CD4-positive, alpha-beta T cell treated with Interleukin-21 for 1 hour (primary cell): ENCODE measurements at places on chromosomes 5 and 9.

- DNase-seq, result no peak
Measured at GRCh38 chr9:108727580-108728111, 128.1 kb downstream of the ACTL7B start.

DNA sequence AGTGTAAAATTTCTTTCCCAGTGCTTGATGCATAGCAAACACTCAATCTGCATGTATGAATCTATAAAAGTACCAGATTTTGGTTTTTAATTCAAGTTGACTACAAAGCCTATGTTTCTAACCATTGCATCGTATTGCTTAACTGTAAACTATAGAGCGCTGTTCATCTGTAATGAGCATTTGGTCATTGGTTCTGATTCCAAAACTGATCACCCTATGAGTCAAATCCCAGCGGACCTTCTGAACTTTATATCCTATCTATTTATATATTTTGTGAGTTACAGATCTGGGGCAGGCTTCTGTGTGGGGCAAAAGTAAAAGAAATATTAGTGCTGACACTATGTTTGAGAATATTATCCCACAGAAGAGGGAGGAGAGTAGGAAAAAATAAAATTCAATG, 305.7 kb upstream of the TNC start:
- no peak for DNase-seq

- DNase-seq, result no peak
Measured at GRCh38 chr9:82797534-82797933, 265.4 kb downstream of the RASEF start.

DNA sequence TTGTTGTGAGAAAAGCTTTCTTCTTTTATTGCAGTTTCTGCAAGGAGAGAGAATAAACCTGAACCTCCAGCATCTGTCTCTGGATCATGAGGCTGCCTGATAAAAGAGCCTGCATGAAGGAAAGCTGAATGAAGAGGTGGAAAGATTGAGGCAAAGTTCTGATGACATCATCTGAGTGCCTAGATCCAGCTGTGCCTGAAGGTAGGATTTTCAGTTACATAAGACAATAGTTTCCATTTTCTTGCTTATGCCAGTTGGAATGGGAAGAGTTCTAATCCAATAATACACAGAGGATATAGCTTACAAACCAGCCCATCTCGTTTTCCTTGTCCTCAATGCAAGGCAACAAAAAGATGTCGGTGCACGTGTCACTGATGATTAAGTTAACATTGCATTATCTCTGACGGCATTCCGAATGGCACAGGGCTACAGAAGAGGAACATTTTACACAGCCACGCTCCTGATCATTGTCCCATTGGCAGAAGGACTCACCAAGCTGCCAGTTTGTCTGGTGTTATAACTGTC, 105.5 kb upstream of the ERCC6L2 start:
- DNase-seq, result no peak

GRCh38 chr5:9387879-9388278, 158.0 kb downstream of the SEMA5A start:
- DNase-seq, result no peak

- DNase-seq, result no peak
Measured at GRCh38 chr9:4262735-4263141, 37.1 kb downstream of the GLIS3 start.

GRCh38 chr9:121691890-121692289, 40.5 kb downstream of the DAB2IP start:
- no peak for DNase-seq

DNA sequence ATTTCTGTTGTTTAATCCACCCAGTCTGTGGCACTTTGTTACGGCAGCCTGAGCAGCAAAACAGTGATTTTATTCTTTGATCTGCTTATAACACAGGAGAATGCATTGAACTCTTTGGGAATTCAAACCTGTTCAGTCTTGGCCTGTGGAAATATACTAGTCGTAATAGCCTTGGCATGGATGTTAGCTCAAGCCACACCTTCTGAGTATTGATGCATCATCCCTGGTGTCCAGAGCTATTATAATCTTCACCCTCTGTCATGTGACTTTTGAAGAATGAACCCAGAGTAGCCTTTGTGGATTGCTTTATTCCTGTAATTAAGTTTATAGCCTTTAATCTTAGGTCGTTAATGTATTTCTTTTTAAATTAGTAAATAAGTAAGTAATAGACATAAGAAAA, 50.8 kb upstream of the TEX48 start:
- no peak for DNase-seq

DNA sequence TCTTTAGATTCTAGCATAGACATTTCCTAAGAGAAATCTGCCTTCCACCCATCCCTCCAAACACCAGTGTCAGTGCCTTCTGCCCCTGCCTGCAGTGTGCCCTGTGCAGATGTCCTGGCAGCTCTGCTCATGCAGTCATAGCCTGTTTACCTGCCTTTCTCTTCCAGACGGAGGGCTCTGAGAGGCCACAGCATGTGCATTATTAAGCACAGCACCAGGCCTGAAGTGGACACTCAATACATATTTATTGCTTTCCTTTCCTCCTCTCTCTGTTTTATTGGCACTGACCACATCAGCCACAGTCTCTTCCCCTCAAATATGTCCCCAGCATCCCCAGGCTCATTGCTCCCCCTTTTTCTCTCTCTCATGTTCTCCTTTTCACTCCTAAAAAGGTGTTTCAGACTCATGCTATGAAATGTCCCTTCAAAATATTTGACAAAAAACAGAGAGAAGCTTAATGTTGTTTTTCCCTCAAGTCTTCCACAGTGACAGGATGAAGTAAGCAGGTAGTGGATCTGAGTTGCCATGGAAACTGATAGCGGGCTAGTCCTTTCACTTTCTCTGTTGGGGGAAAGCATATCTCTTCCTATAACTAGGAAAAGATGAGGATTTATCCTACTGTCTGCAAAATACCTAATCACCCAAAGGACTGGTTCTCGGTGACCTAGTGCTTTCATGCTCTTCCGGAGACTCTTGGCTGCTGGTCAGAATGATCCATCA, 100.9 kb downstream of the ATP10B start:
- DNase-seq, result no peak

- no peak for DNase-seq
Measured at GRCh38 chr5:69007163-69007562, 86.7 kb upstream of the SLC30A5 start.
